ENCODE measurements at places on chromosomes 4 and X. TPM values are rescaled to one million over a fixed set of nuclear protein-coding genes. Genes with fewer than 3 reads are reported as not detected.

GRCh38 chr4:177103619-177104018 is 206.1 kb upstream of the NEIL3 start:
- no peak for DNase-seq

DNA sequence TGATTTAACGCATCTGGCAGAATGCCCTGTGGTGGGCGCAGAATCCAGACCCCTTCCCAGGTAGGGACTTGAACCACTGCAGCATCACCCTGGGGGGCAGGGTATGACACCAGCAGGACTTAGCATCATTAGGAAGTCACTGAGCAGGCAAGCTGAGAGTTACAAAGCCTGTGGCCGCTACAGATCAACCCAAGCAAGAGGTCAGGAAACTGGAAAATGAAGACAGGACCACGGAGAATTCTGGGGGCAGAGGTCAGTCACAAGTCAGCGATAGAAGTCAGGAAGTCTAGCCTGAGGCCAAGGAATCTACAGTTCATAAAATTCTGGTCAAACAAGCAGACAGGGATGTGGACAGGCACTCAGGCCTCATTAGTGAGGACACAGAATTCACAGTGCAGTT is 108.4 kb downstream of the CHIC2 start:
- no peak for DNase-seq

DNA sequence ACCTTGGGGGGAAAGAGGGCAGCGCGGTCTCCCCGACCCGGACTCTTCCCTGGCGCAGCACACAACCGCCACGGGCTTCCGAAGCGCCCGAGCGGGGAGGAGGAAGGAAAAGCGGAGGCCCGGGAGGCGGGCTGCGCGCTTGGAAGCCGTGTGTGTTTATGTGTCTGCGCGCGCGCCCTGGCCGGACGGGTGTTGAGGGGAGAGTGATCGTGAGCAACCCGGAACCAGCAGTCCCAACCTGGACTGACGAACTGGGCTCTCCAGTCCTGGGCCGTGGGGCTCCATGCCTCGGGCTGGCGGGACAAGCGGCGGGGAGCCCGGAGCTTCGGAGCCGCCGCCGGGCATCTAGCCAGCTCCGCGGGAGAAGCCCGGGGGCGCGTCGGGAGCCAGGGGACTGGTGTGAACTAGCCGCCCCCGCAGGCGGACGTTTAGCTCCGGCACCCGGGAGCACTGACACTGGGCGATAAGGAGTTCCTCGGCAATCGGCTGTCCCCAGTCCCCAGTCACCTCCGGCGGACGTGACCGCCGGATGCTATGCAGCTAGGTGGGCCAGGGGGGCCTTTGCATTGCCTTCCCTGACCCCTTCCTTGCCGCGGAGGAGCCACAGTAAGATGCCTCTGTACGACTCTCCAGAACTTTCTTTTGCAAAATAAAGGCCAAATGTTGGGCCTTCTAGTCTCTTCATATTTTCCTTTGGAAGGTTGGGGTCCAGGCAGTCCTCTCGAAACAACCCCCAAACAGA is 74.8 kb upstream of the BCOR start:
- DNase-seq, result peak; percentile 89

- no peak for DNase-seq
Measured at GRCh38 chrX:111687305-111687704, 6.3 kb downstream of the ALG13 start.

DNA sequence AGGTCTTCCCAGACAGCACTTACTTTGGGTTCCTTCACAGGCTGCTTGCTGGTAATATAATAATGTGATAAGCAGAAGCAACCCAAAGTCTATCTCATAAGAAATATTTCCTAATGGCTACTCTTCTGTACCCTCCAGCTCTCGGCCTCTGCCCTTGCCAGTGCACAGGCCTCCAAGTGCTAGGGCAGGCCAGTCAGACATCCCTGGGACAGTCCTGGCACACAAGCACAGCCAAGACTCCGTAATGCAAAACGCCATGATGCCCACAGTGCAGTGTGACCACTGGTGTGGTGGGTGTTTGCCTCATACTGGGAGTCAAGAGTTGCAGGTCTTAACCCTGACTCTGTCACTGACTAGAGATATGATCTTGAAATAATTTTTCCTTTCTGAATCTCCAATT is 35.1 kb downstream of the RNF150 start:
- DNase-seq, result no peak

DNA sequence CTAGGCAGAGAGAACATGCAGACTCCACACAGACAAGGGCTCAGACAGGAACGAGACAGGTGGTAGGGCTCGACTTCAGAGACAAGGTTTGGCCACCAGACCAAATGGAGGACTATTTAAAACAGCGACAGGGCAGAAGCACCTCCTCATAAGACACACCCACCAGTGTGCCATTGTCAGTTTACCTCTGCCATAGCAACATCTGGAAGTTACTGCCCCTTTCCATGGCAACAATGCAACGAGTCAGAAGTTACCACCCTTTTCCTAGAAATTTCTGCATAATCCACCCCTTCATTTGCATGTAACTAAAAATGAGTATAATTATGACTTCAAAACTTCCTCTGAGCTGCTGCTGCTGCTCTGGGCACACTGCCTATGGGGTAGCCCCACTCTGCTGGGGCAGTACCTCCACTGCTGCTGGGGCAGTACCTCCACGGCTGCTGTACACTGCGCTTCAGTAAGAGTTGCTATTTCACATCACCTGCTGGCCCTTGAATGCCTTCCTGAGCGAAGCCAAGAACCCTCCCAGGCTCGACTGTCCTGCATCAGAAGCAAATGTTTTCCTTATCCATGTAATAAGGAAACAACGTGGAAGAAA is 2222.3 kb upstream of the AGA start:
- no peak for DNase-seq

GRCh38 chr4:147576084-147576483 is 41.1 kb upstream of the TMEM184C start:
- no peak for DNase-seq

- no peak for DNase-seq
Measured at GRCh38 chr4:156182269-156182668, 228.6 kb upstream of the CTSO start.

The MXRA5 gene
- total RNA-seq, result 5.8 TPM

The ZAR1 gene
- total RNA-seq, result not detected

The SSX4 gene
- not detected for total RNA-seq
